ENCODE measurements at places on chromosomes 11 and 22.

- DNase-seq: no peak
Observed at GRCh38 chr11:5737091-5737490, 843 bp downstream of the OR56B1 start.

GRCh38 chr11:114395736-114396135 lies 4.6 kb downstream of the C11orf71 start:
- DNase-seq: no peak

DNA sequence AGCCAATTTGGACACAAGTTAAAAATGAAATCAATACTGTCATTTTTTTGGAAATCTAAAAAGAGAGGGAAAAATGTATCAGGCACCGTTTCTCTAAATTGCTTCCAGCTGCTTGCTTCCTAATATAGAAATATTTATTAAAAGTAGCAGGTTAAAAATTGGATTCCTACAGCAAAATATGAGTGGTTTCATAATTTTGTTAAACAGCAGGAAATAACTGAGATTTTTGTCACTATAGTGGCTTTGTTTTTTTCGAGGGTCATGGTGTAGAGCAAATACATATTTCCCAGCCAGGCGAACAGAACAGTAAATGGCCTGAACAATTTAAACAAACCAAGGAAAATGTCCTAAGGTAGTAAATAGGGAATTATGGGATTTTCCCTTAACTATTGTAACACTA lies 159.7 kb downstream of the DDX10 start:
- no peak for DNase-seq

GRCh38 chr11:119371778-119372182 lies 9.7 kb downstream of the USP2 start:
- no peak for DNase-seq

DNA sequence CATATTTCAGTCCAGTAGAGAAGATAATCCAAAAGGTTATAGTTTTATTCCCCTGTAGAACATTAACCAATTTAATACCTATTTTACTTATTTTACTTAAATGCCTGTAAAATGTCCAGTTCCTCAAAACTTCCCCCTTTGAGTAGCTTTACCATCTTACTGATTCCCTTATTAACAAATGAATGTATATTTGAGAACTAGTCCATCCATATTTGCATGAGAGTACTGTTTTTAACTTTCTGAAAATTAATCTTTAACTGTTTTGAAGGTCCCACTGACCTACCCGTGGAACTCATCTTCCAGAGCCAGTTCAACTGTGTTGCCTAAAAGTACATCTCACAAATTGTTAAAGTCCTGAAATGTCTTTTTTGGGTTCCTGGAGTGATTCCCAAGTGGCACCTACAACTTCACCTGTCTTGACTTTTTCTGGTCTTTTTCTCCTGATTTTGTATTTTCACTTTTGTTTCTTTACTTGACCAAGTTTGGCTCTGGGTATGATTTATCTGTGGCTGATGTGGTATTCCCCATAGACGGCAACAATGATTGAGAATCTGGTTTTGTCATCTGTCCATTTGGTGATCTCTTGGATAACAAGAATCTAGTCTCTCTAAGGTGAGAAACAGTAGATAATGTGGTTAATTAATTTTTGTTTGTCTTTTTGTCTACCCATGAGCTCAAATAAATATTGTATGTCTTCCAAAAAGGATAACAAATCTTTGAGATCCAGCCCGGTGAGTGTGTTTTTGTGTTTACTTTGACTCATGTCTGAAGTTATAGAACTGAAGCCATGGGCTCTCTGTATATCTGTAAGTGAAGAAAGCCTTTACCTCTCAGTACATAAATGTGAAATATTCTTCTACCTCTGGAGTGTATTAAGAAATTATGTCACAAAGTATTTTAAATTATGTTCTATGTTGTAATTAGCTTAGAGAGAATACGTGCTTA lies 174.2 kb downstream of the ETS1 start:
- DNase-seq: no peak

DNA sequence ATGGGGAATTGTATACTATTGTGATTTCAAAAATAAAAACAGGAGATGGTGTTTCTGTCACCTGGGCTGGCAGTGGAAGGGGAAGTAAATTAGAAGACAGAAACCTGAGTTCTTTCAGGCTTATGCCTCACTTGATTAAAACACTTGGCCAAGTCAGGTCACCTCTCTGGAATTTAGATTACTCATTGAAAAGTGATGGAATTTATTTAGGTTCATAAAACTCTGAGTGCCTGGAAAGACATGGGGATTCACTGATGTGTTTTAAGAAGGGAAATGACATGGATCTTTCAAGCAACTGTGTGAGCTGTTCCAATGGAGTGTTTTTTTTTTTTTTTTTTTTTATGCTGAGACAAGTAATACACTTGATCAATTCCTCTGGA lies 400.1 kb downstream of the TMEM135 start:
- DNase-seq: no peak

GRCh38 chr22:35039625-35040024 lies 26.3 kb upstream of the ISX start:
- no peak for DNase-seq

DNA sequence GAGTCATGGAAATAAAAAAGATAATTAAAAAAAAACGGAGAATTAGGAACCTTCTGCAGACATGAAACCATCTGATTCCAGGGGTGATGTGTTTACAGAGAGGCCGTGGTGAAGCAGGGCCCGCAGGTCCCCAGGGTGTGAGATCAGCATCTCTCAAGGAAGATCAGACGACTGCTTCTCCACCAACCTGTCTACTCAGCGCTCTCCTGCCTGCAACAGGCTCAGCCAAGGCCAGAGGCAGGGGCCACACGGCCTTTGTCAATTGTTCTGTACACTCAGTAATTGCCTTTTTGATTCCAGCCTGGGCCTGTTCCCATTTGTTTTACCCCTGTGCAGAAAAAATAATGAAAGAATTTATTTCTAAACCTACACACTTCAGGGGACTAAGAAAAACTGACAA lies 124.6 kb downstream of the NXPE2 start:
- no peak for DNase-seq

DNA sequence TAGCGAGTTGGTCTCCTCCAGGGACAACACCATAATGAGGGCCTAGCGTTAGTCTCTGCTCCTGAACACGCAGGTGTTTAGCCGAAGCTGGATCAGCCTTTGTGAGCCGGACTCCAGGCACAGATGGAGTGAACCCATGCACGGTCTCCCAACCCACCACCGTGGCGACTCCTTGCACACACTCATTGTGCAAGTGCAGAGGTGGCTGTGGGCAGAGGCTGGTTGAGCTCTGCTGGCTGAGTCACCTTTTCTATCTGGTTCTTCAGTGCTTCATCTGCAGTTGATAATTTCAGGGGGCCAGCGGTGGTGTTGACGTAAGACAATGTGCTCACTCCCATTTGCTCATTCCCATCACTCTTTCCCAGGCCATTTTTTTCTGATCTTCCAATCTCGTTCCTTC lies 72.1 kb upstream of the SLC22A12 start:
- no peak for DNase-seq

DNA sequence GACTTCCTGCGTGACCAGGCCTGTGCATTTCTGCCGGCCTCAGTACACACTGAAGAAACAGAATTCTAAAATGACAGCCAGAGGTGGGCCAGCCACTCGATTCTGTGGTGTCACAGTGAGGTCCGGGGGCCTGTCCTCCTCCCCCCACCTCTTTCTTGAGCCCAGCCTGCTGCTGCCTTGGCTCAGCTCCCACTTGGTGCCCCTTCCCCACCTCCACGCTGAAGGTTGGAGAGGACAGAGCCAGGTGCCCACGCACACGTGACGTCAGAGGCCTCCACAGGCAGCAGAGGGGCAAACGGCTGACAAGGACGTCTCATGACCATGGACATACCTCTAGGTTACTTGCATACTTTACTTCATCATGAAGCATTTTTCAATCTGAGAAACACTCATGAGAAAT lies 78.0 kb upstream of the SHANK2 start:
- DNase-seq: no peak

GRCh38 chr22:34702279-34702678 lies 363.7 kb upstream of the ISX start:
- no peak for DNase-seq

GRCh38 chr11:7098235-7098832 lies 9.5 kb downstream of the RBMXL2 start:
- DNase-seq: no peak

DNA sequence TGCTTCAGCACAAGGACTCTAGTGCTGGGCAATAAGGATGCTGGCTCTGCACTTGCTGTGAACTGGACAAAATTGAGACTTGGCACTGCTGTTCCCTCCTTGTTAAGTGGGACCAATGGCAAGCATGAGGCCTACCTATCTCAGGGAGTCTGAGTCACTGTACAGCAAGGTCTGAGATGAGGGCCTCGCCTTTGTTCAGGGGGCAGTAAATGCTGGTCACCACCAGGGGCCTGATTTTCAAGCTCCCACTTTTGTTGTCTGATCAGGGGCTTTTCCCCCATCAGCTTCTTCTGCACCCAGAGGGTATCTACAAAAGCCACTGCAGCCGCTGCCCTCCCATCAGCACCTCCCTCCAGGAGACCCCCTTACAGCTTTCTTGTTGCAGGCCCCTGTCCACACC lies 22.8 kb downstream of the DHCR7 start:
- DNase-seq: no peak

- no peak for DNase-seq
Observed at GRCh38 chr11:61737636-61738386, 14.6 kb upstream of the MYRF start.

DNA sequence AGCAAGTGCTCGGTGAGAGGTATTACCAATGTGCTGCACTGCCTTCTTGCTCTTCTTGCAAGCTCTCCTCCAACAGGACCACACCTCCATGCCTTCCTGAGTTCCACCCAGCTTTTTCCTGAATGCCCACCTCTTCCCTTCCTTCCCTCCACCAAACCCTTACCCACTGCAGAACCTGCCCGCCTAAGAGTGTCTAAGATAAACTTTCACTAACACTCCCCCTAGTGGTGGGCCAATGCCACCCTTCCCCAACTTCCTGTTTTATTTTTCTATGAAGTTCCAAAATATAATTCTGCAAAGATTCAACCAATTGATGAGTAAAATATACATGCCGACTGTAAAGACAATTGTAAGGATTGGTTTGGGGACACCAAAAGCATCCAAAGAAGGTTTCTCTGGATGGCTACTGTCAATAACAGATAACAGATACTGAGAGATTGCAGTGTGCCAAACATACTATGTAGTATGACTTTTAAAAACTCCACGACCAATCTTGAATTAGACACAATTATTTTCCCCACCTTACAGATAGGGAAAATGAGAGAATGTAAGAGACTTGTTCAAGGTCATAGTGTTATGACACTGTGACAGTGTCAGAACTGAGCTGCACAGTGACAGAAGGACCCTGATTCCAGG lies 38.6 kb upstream of the BMAL1 start:
- DNase-seq: peak; percentile 21

DNA sequence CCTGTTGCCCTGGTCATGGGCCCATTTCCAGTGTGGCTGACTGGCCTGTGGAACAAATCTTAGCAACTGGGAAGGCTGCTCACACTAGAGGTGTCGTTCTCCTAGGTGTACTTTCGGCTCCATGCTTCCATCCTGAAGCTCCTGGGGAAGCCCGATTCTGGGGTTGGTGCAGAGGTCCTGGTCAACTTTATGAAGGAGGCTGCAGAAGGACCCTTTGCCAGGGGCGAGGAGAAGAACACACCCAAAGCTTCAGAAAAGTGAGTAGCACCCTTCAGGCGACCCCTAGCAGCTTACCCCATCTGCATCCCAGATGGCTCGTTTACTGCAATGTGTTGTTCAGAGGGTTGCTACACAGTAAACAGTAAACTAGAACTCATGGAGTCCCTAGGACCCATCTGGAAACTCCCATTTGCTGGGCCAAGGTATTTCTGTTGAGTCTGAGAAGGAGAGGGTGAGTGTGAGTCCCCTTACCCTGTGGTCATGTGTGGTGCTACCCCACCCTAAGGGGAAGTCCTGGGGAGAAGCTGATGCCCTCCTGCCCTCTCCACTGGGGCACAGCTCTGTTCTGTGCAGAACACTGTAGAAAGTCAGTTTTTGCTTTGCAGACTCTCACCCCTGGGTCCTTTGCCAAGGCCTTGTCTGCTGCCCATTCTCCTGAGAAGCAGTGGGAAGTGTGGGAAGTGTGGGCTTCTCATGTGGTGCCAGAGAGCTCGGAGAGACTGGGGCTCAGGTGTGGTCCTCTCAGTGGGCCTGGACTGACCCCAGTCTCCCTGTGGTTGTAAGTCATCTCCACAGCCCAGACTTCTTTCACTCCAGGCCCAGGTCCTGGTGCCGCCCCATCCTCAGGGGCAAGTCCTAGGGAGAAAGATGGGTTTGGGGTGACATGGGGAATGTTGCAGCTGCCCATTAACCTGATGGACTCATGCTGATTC lies 85.0 kb downstream of the CABIN1 start:
- DNase-seq: no peak

- no peak for DNase-seq
Observed at GRCh38 chr11:44600839-44601383, 35.4 kb downstream of the CD82 start.

- no peak for DNase-seq
Observed at GRCh38 chr11:102482433-102482832, 29.9 kb upstream of the TMEM123 start.

GRCh38 chr11:13487661-13488030 lies 8.2 kb downstream of the PTH start:
- DNase-seq: no peak

DNA sequence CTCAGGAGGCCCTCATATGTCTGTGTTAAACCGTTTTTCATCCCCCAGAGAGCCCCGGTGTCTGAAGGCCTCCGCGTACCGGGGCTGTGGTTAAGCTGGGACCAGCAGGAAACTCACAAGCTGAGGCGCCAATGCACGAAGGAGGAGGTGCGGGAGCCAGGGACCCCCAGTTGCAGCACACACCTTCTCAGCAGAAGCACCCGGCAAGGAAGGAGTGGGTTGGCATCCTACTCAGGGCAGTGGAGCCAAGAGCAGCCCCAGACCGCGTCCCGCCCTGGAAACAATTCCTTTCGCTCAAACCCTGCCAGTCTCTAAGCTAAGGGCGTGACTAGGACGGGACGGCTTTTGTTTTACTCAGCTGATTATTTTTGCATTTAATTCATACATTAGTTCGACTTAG lies 726.9 kb downstream of the BRD1 start:
- DNase-seq: no peak

GRCh38 chr11:117005758-117006157 lies 92.5 kb downstream of the SIK3 start:
- DNase-seq: no peak

- no peak for DNase-seq
Observed at GRCh38 chr11:34970033-34970432, 53.6 kb downstream of the PDHX start.

DNA sequence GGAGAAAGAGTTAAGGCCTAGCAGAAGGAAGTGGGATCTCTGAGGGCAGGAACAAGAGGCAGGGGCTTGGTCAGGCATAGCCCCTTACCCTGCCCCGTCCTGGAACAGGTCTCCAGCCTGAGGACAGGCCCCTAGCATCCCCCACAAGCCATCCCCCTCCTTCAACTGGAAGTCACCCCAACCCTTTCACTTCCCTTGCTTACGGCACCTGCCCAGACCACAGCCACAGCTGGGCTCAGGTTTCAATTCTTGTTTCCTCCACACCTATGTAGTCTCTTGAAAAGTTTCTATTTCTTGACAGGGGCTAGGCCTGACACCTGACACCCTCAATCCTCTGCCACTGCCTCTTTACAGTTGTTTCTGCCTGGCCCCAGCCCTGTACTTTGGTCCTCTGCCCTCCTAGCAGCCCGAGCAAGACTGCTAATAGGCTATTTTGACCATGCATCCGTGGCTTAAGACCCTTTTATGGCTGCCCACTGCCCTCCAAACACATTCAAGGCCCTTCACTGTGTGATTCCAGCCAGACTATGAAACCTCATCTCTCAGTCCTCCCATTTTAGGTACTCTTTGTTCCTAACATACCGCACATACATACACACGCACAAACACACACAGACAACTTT lies 10.9 kb upstream of the FCHSD2 start:
- DNase-seq: peak; percentile 51

- no peak for DNase-seq
Observed at GRCh38 chr11:35785287-35786167, 123.0 kb downstream of the TRIM44 start.
